ENCODE measurements at places on chromosomes 2 and 18.

- peak overlapping the region; percentile 47 for H3K27ac ChIP-seq
- peaks cover 52% of the 10 kb centered on the region for H3K4me1 ChIP-seq
- H3K4me3 ChIP-seq: no peak overlapping the region
- no peaks in the 10 kb centered on the region for H3K36me3 ChIP-seq
Measured at GRCh38 chr2:128375454-128375853, 56.8 kb upstream of the HS6ST1 start.

DNA sequence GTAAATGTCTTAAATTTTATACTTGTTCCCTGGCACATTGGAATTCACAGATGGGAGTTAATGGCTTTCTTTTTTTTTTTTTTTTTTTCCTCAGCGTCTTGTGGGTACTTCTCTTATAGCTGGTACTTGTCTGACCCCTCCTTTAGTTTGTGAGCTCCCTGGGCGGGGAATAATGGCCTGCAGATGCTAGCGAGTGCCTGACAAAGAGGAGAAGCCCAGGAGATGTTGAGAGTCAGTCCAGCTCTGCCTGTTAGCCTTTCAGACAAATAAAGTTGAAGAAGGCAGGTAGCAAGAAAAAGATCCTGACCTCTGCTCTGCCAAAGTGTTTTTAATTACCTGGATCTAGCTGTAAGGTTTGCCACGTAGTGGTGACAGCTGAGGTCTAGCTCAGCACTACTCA lies 6.6 kb downstream of the BCL2L11 start:
- H3K36me3 ChIP-seq: peaks cover 9% of the 10 kb centered on the region
- no peak for DNase-seq
- no peak overlapping the region for H3K4me3 ChIP-seq
- H3K27ac ChIP-seq: no peak overlapping the region

GRCh38 chr2:235049719-235050118 lies 97.9 kb downstream of the SH3BP4 start:
- DNase-seq: no peak
- H3K36me3 ChIP-seq: peaks cover 13% of the 10 kb centered on the region
- no peaks in the 10 kb centered on the region for H3K27me3 ChIP-seq
- H3K27ac ChIP-seq: peak overlapping the region; percentile 13
- peaks cover 46% of the 10 kb centered on the region for H3K4me1 ChIP-seq

GRCh38 chr2:71786291-71787107 lies 333.1 kb downstream of the DYSF start:
- peaks cover 16% of the 10 kb centered on the region for H3K4me1 ChIP-seq
- no peak overlapping the region for H3K4me3 ChIP-seq
- DNase-seq: no peak

- H3K36me3 ChIP-seq: peaks cover 63% of the 10 kb centered on the region
- no peaks in the 10 kb centered on the region for H3K27me3 ChIP-seq
- DNase-seq: peak; percentile 92
- peaks cover 85% of the 10 kb centered on the region for H3K4me1 ChIP-seq
Measured at GRCh38 chr2:86037141-86037794, 68.4 kb downstream of the POLR1A start.

- H3K27me3 ChIP-seq: no peaks in the 10 kb centered on the region
- no peaks in the 10 kb centered on the region for H3K36me3 ChIP-seq
- H3K27ac ChIP-seq: no peak overlapping the region
- H3K4me3 ChIP-seq: no peak overlapping the region
- H3K4me1 ChIP-seq: no peaks in the 10 kb centered on the region
Measured at GRCh38 chr2:161965994-161966393, 108.0 kb downstream of the DPP4 start.

DNA sequence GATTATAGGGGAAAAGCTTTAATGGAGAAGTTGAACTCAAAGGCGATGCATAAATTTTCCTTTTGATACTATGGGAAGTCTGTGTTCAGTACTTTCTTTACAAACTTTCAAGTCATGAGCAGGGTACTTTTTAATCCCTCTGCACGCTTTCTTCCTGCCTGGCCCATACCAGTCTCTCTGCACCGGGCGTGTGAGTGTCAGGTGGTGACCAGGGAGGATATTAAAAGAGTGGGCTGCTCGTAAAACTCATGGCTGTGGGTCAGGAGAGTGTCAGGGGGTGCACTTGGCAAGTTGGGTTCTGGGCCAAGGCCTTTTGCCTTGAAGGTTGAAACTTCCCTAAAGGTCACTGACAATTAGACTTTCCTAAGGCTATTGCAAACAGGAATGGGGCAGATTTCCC lies 367.8 kb downstream of the GPD2 start:
- DNase-seq: no peak
- H3K27me3 ChIP-seq: peaks cover 3% of the 10 kb centered on the region
- no peaks in the 10 kb centered on the region for H3K36me3 ChIP-seq
- H3K27ac ChIP-seq: no peak overlapping the region
- H3K4me3 ChIP-seq: no peak overlapping the region

GRCh38 chr2:220185766-220186305 lies 558.4 kb downstream of the SLC4A3 start:
- no peak for DNase-seq
- H3K4me1 ChIP-seq: no peaks in the 10 kb centered on the region
- H3K27ac ChIP-seq: no peak overlapping the region
- H3K36me3 ChIP-seq: no peaks in the 10 kb centered on the region

DNA sequence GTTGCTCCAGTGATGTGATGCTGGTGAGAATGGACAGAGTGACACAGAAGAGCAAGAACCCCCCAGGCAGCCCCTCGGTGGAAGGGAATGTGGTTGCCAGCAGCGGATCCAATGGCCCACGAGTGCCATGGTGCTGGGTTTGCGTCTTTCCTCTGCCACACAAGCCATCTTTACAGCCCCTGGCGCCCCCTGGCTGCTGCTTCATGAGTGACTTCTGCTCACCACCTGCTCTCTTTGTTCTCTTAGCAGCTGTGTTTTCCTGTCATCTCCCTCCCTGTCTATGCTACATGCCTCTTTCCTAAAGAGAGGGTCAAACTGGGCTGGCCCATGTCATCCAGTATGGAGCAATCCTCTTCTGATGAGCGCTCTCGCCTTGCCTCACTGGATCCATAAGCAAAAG lies 300.0 kb upstream of the SMIM21 start:
- no peak overlapping the region for H3K4me3 ChIP-seq
- no peaks in the 10 kb centered on the region for H3K36me3 ChIP-seq
- no peaks in the 10 kb centered on the region for H3K4me1 ChIP-seq
- H3K27me3 ChIP-seq: no peaks in the 10 kb centered on the region
- no peak overlapping the region for H3K27ac ChIP-seq
- DNase-seq: peak; percentile 27

DNA sequence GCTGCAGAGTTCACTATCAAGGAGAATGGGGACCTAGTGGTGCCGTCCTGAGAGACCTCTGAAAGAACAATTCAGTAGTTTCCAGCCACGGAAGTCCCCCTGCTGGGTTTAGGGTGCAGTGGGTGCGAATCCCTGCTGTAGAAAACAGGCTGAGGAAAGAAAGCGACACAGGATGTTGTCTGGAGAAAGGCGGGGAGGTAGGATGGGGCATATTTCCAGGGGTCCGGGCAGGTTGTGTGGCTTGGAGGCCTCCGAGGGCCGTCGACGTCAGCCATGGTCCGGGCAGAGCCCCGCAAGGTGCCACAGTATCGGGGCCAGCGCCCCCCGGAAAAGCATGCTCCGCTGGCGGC lies 807 bp upstream of the CREB1 start:
- peak; percentile 53 for DNase-seq
- H3K36me3 ChIP-seq: no peaks in the 10 kb centered on the region
- peak overlapping the region; percentile 99 for H3K27ac ChIP-seq
- H3K4me1 ChIP-seq: peaks cover 9% of the 10 kb centered on the region
- peak overlapping the region; percentile 78 for H3K4me3 ChIP-seq

DNA sequence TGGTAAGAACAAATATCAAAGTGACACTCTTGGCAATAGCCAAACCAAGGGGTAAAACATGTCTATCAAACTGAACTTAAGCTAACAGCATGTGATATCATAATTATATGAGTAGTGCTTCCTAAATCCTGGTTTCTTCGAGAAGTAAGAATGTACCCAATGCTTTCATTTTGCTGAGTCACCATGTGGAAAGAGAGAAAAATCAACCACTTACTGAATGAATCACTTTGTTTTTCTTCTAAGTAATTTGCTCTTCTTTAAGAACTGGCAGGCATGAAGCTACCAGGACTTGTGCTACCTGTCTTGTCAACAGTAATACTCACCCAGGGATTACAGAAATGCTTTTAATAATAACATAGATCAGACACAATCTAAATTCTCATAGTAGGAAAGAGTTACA lies 19.0 kb upstream of the DUSP19 start:
- H3K27ac ChIP-seq: no peak overlapping the region
- H3K4me1 ChIP-seq: no peaks in the 10 kb centered on the region
- DNase-seq: no peak
- no peak overlapping the region for H3K4me3 ChIP-seq

- no peaks in the 10 kb centered on the region for H3K4me1 ChIP-seq
- peaks cover 12% of the 10 kb centered on the region for H3K27me3 ChIP-seq
- H3K27ac ChIP-seq: no peak overlapping the region
- DNase-seq: no peak
- no peaks in the 10 kb centered on the region for H3K36me3 ChIP-seq
Measured at GRCh38 chr2:232901736-232902578, 31.9 kb downstream of the SNORC start.

- DNase-seq: peak; percentile 87
- H3K36me3 ChIP-seq: no peaks in the 10 kb centered on the region
- peaks cover 15% of the 10 kb centered on the region for H3K4me1 ChIP-seq
- peak overlapping the region; percentile 38 for H3K4me3 ChIP-seq
Measured at GRCh38 chr18:75247611-75248421, 37.2 kb downstream of the TSHZ1 start.

- H3K4me3 ChIP-seq: peak overlapping the region; percentile 20
- DNase-seq: peak; percentile 74
- H3K4me1 ChIP-seq: peaks cover 61% of the 10 kb centered on the region
- H3K36me3 ChIP-seq: peaks cover 8% of the 10 kb centered on the region
- no peaks in the 10 kb centered on the region for H3K27me3 ChIP-seq
- H3K27ac ChIP-seq: peak overlapping the region; percentile 90
Measured at GRCh38 chr2:233419602-233420391, 65.5 kb downstream of the DGKD start.

- DNase-seq: peak; percentile 14
- no peak overlapping the region for H3K27ac ChIP-seq
- no peaks in the 10 kb centered on the region for H3K4me1 ChIP-seq
- no peak overlapping the region for H3K4me3 ChIP-seq
Measured at GRCh38 chr18:61360404-61361383, 27.5 kb downstream of the CDH20 start.

DNA sequence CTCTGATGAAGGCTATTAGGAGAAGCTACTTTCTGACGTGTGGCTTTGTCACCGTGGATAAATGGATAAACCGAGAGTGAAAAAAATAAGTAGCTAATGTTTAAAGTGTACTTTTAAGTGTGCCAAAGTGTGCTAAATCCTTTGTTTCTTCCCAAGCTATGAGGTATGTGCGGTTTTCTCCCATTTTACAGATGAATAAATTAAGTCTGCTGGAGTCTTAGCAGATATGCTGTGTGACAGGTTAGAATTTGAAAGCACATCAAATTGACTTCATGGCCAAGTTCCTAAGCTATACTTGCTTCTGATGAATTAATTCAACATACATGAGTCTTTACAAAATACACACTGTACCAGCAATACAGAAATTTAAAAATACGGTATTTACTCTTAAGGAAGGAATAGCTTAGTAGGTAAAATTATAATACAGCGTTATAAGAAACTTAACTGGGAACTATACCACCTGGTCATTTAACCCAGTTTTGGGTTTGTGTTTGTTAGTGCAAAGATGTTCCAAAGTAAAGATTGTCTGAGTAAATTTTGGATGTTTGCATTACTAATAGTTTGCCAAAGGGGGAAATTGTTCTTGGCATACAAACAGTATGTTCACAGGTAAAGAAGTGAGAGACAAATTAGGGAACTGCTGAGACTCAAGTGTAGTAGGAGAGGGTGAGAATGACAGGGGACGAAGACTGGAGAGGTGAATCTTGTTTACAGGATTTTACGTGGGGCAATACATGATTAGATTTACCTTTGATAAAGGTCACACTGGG lies 1.4 kb downstream of the AGPS start:
- H3K27me3 ChIP-seq: no peaks in the 10 kb centered on the region
- no peaks in the 10 kb centered on the region for H3K36me3 ChIP-seq
- peaks cover 5% of the 10 kb centered on the region for H3K4me1 ChIP-seq
- DNase-seq: no peak
- H3K27ac ChIP-seq: no peak overlapping the region

DNA sequence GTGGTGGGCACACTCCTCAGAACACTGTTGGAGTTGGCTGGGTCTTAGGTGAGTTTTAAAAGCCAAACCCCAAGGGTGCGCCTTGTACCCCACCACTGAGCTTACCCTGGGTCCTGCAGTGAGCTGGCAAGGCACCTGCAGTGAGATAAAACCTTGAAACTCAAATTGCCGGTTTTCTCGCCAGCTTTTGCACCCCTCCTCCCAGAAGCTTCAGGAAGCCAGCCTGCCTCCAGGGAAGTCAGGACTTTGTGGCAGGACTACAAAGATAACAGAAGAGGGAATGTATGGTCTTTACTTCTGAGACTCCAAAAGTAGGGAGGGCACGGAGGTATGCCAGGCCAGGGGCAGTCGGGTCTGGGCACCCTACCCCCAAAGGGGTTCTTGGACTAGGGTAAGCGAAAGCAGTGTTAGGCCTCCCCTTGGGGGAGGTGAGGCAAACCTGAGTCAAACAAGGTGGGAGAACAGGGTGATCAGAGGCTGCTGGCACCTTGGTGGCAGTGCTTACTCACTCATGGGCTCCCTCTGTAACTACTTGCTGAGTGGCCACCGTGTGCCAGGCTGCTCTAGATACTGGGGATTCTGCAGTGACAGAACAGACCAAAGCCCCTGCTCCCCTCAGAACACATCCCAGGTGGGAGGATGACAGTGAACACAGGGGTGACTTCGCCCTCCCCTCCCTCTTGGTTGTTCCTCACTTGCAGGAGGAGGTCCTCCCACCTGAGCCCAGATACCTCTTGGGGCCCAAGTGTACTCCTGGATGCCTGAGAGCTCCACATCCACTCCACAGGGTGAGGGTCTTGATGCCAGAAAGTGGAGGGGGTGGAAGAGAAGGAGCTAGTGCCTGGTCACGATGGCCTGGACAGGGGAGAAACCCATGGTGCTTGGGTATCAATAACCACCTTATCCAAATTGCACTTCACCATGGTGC lies 69.3 kb upstream of the RGPD5 start:
- H3K36me3 ChIP-seq: no peaks in the 10 kb centered on the region
- no peak overlapping the region for H3K27ac ChIP-seq
- no peak for DNase-seq
- H3K4me1 ChIP-seq: peaks cover 15% of the 10 kb centered on the region

DNA sequence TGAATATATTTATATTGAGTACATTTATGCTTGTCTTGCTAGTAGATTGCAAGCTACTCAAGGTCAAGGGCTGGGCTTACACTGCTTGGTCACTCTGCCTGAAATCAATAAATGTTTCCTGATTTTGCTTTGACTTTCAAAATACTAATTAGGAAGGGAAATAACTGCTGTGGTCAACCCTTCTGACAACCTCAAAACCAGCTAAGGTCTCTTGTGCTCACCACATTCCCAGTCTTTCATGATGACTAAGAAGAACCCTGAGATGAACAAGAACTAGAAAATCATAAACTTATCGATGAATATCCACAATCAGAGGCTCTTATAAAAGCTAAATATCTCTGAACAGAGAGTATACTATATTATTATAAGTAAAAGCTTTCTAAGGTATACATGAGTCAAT lies 33.3 kb downstream of the ABCB11 start:
- no peak for DNase-seq
- H3K27ac ChIP-seq: no peak overlapping the region
- H3K4me1 ChIP-seq: no peaks in the 10 kb centered on the region
- no peaks in the 10 kb centered on the region for H3K27me3 ChIP-seq

Measured in muscle of leg (tissue), 16 donors.